Fibroblast of gingiva (primary cell): ENCODE measurements at places on chromosomes 4 and X.

DNA sequence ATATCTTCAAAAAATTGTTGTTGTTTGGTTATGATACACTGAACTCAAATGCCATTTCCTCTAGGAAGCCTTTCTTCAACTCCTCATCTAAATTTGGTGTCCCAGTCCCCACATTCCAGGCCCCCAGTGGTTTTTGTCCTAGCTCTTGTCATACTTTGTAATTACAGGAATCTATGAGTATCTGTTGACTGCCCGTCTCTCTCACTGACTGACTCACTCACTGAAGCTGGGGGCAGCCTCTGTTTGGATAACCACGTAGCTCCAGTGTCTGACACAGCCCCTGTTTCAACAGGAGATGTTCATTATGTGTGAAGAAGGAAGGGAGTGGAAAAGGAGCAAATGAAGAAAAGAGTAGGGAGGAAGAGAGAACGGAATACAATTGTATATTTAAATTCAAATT, 284.1 kb upstream of the TENM3 start:
- DNase-seq, result peak; percentile 51

GRCh38 chr4:69147334-69147733, 51.1 kb downstream of the UGT2B7 start:
- no peak for DNase-seq

- DNase-seq, result peak; percentile 28
Observed at GRCh38 chr4:154506253-154506652, 14.7 kb upstream of the DCHS2 start.

DNA sequence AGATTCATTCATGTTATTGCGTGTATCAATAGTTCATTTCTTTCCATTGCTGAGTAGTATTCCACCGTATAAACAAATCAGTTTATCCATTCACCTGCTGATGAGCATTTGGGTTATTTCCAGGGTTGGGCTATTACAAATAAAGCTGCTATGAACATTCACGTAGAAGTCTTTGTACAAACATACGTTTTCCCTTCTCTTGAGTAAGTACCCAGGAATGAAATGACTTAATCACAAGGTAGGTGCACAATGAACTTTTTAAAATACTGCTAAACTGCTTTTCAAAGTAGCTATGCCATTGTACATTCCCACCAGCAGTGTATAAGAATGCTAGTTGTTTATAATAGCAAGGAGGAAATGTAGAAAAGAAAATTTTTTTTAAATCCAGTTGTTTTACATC, 35.9 kb downstream of the SYTL4 start:
- no peak for DNase-seq

DNA sequence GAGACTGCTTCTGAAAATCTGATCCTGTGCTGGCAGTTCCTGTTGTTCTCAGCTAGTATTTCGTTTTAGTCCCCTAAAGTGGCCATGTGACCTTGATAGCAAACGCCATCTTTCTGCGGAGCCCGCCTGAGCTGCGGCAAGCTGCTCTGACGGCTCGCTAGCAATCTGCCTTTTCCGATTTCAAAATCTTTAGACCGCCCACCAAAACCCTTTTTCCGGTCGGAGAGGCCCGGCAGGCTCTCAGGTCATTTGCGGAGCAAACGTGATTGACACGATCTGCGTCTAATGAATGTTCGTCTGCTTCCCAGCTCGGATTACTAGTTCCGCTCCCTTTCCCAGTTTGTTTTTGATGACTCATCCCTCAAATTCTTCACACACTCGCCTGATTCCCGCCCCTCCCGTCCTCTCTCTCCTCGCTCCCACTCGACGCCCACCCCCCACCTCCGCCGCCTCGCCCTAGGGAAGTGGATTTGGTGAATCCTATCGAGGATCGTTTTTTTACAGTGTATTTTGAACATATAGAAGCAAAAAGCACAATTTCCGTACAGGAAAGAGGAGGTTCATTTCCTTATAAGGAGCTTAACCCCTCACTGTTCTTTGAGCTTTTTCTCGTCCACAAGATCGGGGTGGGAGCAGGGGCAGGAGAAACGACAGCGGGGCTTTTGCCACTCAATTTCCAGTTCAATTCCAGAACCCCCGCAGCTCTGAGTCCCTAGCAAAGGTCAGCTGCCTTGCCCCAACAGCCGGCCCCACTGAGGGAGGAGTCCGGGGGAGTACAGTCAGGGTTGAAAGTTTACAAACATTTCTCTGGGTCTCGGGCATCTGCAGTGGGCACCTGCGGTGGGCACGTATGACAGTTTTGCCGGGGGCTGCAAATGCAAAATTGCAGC, 37.5 kb downstream of the NLGN3 start:
- peak; percentile 95 for DNase-seq

DNA sequence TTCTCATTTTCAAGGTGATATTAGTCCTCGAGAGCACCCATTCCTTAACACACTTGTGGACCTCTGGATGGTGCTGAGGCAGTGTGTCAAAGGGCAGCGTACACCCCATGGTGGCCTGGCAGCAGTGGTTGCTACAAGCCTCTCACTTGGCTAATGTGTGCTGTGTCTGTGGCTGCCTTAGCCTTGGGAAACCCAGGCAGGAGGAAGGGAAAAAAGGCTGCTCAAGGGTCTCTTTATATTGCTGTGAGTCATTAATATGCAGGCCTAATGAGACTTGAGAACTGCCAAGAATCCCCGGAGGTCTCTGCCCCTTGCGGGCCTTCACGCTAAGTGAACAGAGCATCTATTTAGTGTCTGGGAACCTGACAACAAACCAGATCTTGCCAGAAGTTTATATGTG, 7.0 kb downstream of the PCDH10 start:
- DNase-seq, result peak; percentile 27

GRCh38 chr4:10581022-10581421, 103.5 kb downstream of the CLNK start:
- DNase-seq, result no peak

GRCh38 chr4:186760576-186760975, 36.9 kb upstream of the FAT1 start:
- DNase-seq, result peak; percentile 87

- DNase-seq, result no peak
Observed at GRCh38 chrX:86887341-86887740, 630.3 kb upstream of the KLHL4 start.

DNA sequence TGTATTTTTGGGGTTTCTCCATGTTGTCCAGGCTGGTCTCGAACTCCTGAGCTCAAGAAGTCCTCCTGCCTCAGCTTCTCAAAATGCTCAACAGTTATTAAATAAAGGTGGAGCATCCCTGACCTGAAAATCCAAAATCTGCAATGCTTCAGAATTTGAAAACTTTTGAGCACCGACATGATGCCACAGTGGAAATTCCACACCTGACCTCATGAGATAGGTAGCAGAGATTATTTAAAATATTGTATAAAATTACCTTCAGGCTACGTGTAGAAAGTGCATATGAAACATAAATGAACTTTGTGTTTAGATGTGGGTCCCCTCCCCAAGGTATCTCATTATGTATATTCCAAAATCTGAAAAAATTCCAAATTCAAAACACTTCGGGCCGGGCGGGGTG, 42.7 kb upstream of the PDGFRA start:
- no peak for DNase-seq

- DNase-seq, result no peak
Observed at GRCh38 chrX:149515954-149516602, 11.0 kb upstream of the IDS start.

DNA sequence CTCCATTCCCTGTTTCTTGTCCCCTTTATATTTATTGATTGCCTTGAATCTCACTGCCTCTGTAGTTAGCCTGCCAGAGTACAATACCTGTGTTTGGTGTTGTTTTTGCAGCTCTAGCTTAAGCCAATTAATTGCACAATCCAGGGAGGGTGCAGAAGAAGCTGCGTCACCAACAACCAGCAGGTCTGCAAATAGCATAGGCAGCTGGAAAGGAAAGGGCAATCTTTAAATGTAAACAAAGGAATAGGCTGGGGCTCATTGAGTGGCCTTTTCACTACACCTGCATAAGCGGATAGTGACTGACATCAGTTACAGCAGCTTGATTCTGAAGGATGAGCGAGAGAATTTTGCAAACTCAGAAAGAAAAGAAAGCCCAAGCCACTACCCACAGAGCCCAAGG, 106.8 kb upstream of the RAI2 start:
- DNase-seq, result no peak

GRCh38 chr4:38004062-38004461, 43.9 kb downstream of the PTTG2 start:
- DNase-seq, result no peak

DNA sequence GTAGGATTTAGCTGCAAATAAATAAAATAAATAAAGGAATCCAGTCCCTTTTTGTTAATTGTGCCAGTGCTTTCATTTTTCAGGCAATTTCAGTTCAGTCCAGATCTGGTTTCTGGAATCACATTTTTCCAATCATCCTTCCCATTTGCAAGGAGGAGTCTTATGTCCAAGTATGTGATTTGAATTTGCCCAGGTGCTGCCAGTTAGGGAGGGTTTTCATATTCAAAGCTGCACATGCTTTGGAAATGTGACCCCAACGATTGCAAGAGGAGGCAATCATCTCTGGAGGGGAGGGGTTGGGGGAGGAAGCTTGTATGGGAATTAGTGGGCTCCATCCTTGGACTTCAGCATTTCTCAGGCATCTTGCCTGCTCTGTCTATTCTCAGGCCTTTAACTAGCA, 4.4 kb downstream of the PLAC1 start:
- no peak for DNase-seq

- DNase-seq, result no peak
Observed at GRCh38 chrX:126141014-126141413, 25.1 kb downstream of the DCAF12L2 start.

- no peak for DNase-seq
Observed at GRCh38 chrX:1727531-1728027, 112.7 kb downstream of the ASMT start.

GRCh38 chrX:150486011-150486410, 82.4 kb upstream of the MTM1 start:
- peak; percentile 47 for DNase-seq

DNA sequence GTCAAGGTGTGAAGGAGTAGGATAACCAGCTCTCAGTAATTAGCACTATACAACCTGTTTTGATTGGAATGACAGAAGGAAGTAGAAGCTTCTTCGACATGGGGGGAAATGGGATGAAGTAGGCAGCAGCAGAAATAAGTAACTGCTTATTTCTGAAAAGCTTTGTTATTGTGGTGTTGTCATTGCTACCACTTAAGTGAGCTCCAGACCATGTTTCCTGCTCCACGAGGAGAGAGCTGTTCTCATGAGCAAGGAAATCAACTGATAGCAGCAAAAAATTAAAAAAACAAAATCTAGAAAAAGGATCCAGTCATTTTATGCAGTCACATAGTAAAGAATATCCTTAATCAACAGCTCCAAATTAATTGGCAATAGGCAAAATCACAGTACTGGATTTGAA, 106.1 kb upstream of the TLL1 start:
- DNase-seq, result no peak
